ENCODE measurements at places on chromosomes 6 and 20.

DNA sequence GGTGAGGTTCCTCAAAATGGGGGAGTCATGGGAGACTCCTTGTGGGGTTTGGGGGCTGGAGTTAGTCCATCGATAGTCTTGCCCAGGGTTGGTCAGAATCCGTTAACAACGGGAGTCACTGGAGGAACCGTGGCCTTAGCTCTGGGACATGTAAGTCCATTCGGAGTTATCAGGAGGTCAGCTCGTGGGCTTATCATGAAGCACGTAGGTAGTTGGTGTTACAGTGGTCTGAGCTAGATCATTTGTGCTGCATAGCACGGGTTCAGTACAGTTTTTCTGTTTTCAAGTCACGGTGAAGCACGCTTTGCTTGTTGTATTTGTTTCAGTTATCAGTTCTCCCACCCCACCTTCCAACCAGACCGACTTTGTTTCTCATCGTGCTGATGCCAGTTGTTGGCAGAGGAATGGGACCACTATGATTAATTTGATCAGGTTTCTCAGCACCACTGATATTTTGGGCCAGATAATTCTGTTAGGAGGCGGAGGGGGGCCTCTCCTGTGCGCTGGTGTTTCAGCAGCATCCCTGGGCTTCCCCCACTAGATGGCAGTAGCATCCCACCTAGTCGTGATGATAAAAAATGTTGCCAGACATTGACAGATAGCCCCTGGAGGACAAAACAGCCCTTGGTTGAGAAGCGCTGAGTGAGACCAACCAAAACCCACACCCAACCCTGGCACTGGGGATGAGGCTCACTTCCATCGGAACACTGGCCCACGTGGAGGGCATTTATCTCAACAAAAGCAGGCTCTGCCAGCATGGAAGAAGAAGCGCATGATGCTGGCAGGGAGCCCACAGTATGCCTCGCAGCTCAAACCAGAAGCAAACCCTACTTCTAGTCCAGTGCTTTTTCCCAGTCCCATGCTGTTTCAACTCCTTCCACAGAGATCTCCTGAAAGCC lies 2.2 kb upstream of the APMAP start:
- DNase-seq: peak; percentile 79
- H3K27ac ChIP-seq: no peak overlapping the region
- H3K4me3 ChIP-seq: no peak overlapping the region
- no peaks in the 10 kb centered on the region for H3K36me3 ChIP-seq
- H3K4me1 ChIP-seq: peaks cover 31% of the 10 kb centered on the region

DNA sequence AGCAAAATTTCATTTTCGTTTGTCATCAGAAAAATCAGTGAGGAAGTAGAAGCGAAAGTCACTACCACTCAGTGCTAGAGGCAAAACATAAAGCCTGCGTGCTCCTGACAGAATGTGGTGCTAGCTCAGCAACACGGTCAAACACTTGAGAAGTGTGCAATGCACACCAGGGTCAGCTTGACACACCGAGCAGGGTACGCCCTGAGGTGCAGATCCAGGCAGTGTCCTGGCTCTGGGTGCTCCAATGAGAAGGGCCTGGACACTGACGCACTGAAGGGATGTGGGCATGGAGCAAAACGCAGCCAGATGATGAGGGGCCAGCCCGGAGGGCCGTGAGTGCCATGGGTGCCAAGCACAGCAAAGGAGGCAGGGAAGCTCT lies 5.9 kb downstream of the RNASET2 start:
- peaks cover 23% of the 10 kb centered on the region for H3K36me3 ChIP-seq
- peaks cover 3% of the 10 kb centered on the region for H3K4me1 ChIP-seq
- no peaks in the 10 kb centered on the region for H3K27me3 ChIP-seq
- H3K4me3 ChIP-seq: no peak overlapping the region

DNA sequence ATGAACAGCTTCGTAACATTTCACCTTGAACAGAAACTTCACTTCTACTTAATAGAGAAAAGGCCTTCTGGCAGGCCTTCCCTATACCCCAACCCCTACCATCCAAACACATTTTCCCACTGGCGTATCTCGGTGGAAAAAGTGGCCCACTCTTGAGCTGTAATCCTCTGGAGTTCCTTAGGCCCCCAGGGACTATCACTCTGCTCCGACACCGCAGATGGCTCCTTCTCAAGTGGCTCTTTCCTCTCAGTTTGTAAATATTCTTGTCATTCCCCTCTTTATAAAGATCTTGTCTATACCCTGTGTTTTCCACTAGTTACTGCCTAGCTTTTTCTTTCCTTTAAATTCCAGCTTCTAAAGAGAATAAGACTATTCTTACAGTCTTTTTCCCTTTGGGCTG lies 108.7 kb downstream of the MYB start:
- H3K27ac ChIP-seq: no peak overlapping the region
- H3K36me3 ChIP-seq: peaks cover 6% of the 10 kb centered on the region
- H3K4me1 ChIP-seq: no peaks in the 10 kb centered on the region
- no peak overlapping the region for H3K4me3 ChIP-seq

DNA sequence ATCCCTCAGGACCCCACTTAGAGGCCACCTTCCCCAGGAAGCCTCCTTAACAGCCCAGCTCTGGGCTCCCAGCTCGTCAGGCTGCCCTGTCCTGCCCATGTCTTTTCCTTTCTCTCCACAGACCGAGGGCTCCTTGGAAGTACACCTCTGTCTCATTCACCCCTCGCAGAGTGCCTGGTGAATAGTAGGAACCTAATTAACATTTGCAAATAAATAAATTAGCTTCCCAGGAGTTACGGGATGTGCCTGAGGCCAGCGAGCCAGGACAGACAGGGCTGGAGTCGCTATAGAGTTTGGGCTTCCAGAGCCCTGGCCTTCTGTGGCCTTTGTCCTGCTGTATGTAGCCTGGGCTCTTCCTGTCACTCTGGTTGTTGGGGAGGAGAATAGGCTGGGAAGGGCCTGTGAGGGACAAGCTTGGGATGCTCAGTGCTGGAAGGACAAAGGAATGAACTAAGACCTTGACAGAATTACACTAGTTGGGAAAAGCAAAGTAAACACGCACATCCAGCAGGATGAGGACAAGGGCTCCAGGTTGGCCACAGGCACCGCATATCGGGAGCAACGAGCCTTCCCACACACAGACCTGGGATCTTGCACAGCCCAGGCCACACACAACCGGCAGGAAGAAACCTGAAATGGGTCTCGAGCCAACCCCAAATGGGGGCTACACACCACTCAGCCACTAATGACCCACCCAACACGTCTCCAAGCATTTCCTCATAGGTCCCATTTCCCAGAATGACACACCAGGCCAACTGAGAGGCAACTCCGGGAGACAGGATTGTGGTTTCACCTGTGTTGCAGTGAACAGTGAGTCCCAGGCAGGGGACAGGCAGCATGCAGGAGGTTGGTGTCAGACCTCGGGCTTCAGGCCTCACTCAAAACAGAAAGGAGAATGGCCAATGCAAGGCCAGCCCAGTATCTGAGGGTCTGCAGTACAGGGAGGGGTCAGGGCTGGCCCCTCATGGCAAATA lies 9.7 kb downstream of the MAP1LC3A start:
- DNase-seq: no peak
- no peaks in the 10 kb centered on the region for H3K4me1 ChIP-seq

DNA sequence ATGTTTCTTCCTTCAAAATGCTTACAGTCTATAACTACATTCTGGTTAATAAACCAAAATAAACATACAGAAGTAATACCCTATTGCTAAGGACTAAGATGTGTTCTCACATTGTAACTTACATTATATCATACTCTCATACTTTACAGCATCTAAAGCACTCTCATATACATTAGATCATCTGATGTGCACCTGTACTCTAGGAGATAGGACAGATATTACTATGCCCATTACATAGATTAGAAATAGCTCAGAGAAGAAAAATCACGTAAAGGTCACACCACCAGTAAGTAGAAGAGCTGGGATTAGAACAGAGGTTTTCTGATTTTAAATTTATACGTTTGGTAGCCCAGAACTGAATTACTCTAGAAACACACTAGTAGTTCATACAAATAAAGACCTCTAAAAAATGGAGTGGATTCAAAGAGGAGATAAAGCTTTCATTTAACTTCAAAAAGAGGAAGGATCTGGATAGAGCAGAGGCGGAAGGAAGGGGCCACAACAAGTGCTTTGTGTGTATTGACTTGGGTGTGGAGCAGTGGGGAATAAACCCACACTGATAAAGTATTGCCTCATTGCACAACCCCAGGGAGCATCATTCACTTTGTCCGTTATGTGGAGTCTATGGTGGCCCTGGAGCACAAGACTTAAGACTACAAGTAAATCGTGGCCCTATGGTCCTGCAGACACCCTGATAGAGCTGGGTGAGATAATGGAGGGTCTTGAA lies 30.9 kb downstream of the SLC2A12 start:
- DNase-seq: no peak
- H3K4me1 ChIP-seq: no peaks in the 10 kb centered on the region
- H3K4me3 ChIP-seq: no peak overlapping the region
- H3K27me3 ChIP-seq: no peaks in the 10 kb centered on the region
- no peaks in the 10 kb centered on the region for H3K36me3 ChIP-seq

- no peak for DNase-seq
- no peak overlapping the region for H3K4me3 ChIP-seq
- H3K4me1 ChIP-seq: peaks cover 4% of the 10 kb centered on the region
- H3K27ac ChIP-seq: no peak overlapping the region
Observed at GRCh38 chr20:57587989-57588377, 27.1 kb downstream of the PCK1 start.

- H3K27me3 ChIP-seq: no peaks in the 10 kb centered on the region
- H3K27ac ChIP-seq: no peak overlapping the region
- no peaks in the 10 kb centered on the region for H3K36me3 ChIP-seq
- DNase-seq: no peak
Observed at GRCh38 chr6:27161946-27162603, 85.4 kb upstream of the PRSS16 start.

DNA sequence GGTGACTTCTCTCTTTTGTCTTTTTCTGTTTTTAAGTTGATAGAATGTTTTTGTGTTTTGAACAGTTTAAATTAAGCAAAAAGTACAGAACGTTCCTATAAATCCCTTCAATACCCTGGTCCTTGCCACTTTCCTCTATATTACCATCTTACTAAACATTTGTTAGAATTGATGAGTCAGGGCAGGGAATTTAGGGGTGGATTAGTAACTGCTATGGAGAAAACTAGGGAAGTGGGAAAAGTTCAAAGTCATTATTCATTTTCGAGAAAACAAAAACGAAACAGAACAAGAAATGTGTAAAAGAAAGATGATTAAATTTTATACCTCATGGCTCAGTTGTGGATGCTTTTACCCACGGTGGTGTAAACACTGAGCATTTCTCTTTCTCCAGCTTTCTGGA lies 240.4 kb upstream of the SULF2 start:
- H3K4me3 ChIP-seq: no peak overlapping the region
- no peaks in the 10 kb centered on the region for H3K36me3 ChIP-seq
- H3K27me3 ChIP-seq: no peaks in the 10 kb centered on the region
- H3K27ac ChIP-seq: no peak overlapping the region
- no peak for DNase-seq
- no peaks in the 10 kb centered on the region for H3K4me1 ChIP-seq

DNA sequence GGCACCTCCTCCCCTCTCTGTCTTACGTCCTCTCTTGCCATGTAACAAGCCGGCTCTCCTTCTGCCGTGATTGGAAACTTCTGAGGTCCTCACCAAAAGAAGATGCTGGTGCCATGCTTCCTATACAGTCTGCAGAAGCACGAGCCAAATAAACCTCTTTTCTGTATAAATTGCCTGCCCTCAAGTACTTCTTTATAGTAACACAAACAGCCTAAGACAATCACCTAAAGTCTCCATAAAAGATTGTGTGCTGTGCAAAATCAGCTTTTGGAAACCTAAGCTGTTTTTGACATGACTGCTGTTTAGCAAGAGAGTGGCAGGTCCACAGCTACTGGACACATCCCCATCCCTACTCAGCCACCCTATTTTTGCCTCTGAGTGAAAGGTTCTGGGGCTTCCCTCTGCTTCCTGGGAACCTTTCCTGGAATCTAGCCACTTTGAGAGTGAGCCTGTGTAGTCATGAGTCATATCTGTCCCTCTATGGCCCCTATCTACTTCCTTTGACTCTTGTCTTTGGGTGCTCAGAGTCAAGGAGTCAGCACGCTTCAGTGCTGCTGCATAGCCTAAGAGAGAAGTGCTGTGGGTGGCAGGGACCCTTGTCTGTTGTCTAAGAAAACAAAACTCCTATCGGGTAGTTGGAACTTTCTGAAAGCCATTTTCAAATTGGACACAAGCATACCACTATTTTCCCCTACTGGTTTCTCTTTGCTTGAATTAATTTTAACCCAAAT lies 110.0 kb downstream of the PPP1R14C start:
- H3K27ac ChIP-seq: no peak overlapping the region
- DNase-seq: no peak
- no peaks in the 10 kb centered on the region for H3K36me3 ChIP-seq
- H3K4me3 ChIP-seq: no peak overlapping the region
- peaks cover 4% of the 10 kb centered on the region for H3K4me1 ChIP-seq

DNA sequence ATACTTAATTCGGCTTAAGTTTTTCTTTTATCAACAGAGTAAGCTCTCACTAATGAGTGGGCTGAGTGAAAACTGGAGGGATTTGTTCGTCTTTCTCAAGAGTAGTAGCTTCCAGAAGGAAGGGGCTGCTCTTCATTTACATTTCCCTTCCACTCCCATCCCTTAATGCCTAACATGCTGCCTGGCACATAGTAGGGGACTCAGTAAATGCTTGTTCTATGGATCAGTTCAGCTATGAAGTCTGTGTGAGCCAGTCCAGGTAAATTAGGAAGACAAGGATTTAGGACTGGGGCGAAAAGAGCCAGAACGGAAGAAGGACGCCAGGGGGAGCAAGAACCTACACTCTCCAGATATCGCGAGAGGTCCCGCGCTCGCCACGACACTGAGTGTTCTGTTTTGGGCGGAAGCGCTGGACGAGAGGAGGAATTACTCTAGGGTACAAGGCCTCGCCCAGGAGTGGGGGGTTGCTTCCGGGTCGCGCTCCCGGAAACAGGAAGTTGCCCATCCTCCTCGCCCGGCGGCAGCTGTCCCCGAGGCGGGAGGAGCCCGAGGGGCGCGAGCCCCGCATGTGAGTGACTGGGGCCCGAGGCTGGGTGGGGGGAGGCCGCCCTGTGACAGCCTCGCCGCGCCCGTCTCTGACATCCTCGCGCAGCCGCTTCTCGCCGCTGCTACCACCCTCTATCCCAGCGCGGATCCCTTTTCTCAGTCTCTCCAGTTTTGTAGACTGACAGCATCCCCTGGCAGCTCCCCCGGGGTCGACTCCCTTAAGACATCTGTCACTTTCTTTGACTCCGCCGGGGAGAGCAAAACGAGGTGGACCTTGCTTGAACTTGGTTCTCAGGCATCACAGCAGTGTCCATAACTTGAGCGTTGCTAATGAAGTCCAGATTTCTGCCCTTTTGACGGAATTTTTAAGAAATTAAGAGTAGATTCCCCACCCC lies at the start of gene C6orf89:
TSS of gene C6orf89 (plus strand) at position 492 of the 941 bp plus-strand sequence. CDS start 13,493 bp downstream, outside the sequence.
- H3K27me3 ChIP-seq: no peaks in the 10 kb centered on the region
- DNase-seq: peak; percentile 98
- peak within 1 kb of the TSS; percentile 91 for H3K27ac ChIP-seq
- H3K4me1 ChIP-seq: peaks cover 5% of the 10 kb centered on the region

DNA sequence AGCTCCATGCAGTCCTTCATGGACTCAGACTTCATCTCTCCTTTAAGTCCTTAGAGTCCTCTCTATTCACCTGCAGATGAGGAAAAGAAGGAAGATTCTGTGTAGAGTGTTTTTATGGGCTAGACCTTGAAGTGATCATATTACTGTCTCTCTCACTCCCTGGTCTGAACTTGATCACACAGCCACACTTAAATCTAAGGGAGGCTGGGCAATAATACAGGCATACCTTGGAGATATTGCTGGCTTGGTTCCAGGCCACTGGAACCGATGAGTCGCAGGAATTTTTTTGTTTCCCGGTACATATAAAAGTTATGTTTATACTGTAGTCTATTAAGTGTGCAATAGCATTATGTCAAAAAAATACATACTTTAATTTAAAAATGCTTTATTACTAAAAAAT lies 59.2 kb upstream of the FOXO3 start:
- no peak overlapping the region for H3K27ac ChIP-seq
- no peaks in the 10 kb centered on the region for H3K36me3 ChIP-seq
- no peak for DNase-seq
